Epithelial cell of proximal tubule (primary cell): ENCODE measurements at places on chromosomes 5 and 9. TPM values are rescaled to one million over a fixed set of nuclear protein-coding genes. Genes with fewer than 3 reads are reported as not detected.

GRCh38 chr5:53877243-53877642 lies 316.8 kb downstream of the NDUFS4 start:
- DNase-seq: no peak

- DNase-seq: no peak
These were observed 172.2 kb downstream of the HSD17B3 start for GRCh38 chr9:96129747-96130146.

DNA sequence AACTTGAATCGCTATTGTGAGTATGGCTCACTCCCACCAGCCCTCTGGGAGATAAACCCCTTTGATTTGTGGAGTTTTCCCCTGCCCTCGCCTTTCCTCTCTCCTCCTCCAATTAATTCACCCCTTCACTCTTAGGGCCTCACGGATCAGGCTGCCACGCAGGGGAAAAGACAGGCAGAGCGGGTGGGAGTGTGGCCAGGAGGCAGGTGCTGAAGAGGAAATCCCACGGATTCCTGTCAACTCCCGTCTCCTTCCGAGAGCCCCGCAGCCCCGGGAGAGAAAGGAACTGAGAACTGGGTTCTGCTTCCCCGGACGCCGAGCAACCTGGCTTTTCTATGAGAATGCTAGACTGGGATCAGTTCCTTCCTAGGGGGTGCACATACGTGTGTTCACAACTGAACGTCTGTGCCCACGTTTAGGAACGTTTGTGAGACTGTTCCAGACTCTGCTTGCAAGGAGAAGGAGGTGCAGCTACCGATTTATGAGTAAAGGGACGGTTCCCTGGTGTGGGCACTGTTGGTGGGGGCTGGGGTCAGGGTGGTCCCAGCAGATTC lies 314.5 kb upstream of the TLE4 start:
- DNase-seq: no peak

DNA sequence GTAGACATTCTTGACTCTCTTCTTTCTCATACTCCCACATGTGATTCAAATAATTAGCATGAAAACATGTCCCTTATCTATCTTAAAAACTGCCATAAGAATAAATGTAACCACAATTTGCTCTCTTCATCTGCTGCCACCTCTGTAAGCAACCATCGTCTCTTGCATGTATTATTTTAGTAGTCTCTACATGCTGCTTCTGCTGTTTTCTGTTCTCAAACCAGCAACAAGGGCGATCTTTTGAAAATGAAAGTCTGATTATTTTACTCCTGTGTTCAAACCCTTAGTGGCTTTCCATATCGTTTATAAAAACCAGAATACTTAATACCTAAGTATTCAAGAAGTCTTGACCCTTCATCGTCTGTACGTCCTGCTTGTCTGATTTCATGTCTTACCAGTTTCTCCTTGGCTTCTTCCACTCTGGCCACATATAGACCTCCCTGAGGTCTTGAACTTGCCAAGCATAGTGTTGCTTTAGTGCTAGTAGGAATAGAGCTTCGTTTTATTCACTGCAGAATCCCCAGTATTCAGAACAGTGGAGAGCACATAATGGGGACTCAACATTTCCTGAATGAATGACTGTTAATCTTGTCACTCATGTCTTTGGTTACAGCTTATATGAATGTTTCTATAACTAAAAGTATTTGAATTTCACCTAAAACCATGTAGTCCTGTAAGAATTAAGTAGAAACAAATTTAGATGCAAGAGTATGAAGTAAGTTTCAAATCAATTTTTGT lies 10.6 kb downstream of the CDC42SE2 start:
- no peak for DNase-seq

DNA sequence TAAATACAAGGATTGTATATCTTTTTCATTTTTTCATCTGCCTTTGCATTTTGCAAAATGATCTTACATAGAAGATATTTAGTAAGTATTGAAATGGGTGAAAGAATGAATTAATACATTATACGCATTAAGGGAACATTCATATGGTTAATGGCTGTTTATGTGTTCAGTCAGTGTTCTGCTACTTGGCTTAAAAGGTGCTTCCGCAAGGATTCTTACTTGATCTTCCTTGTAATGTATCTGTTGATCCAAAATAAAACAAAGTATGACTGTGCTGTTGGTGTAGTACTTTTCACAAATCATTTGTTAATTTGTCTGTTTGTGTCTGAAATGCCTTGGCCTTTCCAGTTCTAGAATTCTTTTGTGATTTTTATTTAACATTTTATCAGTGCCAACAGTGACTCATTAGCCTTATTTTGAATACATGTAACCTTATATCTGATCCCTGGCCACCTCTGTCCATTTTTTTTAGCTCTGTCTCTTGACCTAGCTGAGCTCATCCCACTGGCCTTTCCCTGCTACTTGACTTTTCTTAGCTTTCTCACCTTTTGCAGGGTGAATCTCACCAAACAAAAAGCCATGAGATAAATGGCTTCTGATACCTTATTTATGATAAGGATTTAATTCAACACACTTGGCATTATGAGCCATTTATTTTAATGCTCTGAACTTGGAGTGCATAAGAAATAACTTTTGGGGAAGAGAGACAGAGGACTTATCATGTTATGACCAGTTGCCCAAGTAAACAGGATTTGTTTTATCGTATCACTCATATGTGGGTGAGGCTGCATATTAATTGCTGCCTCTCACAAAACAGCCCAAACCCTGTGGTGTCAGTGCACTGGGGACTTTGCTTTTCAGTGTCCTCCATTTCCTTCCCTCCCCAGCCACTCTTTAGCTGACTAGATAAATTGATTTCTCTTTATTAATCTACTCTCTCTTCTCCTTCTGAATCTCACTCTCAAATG lies 340.3 kb downstream of the KDM4C start:
- DNase-seq: no peak

- DNase-seq: no peak
These were observed 39.9 kb upstream of the GRIN3A start for GRCh38 chr9:101778332-101778731.

DNA sequence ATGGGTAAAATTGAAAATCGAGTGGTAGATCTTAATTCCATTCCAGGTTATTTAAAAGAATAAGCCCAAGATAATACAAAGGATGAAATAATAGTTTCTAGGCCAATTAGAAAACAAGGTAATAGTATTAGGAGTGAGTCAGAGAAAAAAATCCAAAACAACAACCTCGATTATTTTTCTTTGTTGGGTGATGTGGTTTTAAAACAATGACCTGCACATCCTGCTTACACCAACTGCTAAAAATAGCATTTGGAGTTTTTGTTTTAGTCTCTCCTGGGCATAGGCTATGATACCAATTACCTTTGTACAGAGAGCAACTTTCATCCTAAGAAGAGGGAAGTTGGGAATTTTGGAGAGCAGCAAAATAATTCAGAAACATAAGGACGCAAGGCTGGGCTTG lies 101.7 kb upstream of the MYO10 start:
- no peak for DNase-seq

DNA sequence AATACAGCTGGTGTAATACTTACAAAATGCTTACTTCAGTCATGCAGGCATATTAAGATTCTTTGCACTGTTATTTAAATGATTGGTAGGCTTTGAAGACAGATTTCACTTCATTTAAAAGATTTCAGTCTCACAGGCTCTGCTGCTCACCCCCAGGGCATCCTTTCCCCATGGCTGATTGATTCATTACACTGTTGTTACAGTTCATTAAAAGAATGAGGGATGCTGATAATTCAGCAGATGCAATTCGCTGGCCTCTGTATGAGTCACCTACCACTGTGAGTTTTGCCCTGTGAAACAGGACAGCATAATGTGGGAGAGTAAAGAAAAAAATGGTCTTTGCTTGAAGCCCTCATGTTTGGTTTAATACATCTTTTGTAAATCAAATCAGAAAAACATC lies 246.9 kb downstream of the CYLC2 start:
- DNase-seq: no peak

- no peak for DNase-seq
These were observed 70.8 kb downstream of the WWC1 start for GRCh38 chr5:168362097-168362885.

DNA sequence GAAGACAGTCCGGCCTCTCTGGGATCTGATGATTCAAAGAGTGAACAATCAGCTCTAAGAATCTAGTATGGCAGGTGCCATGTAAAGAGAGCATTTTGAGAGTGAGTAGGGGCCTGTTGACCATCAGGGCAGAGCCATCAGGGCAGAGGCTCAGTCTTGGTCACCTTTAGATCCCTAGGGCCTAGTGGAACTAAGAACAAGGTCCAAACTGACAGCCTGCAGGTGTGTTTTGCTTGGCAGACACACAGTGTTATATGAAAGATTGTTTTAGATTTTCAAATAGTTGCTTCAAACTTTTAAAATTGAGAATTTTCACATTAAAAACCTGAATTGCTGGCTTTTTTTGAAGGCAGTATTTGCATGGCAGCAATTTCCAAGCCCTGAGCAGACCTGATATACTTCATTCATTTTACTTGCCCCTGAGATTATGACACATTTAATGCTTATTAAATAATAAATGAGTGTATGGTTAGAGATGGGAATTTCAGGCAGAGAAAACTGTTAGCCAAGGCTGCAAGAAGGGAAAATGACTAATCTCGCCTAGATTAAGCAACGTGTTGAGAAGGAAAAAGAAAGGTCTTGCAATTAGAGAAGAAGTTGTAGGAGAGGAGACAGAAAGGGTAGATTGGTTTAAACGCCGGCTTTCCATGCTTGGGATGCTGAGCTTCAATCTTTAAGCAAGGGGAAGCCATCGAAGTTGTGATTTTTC lies 279.6 kb downstream of the ARRDC3 start:
- no peak for DNase-seq

DNA sequence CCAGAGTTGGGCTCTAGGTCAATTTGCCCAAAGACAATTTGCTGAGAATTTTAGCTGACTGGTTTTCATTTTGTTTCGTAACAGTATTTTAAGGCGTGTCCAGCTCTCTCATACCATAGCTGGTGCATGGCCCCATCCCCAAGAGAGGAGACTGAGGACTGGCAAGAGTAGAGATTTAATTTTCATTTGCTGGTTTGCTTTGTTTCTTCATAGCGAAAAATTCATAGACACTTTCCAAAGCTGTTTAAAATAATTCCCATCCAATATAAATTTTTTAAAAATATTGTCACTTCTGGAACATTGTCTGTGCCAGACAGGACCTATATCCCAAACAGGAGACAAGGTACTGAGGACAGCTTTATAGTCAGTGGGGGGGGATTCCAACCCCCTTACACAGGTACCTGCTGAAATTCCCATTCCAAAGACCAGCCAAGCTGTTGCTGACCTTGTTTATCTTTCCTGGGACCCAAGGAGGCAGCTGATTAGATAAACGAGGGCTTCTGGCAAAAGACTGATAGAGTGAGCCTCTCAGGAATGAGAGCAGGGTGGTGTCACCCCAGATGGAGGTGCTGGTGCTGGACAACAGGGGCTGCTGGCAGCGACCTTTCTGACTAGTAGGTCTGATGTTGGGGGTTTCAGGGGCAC lies 6.8 kb upstream of the ANGPTL2 start:
- no peak for DNase-seq

The LIX1 gene
- under 0.01 and 0.12 TPM in 2 replicates for total RNA-seq

The STPG3 gene
- not detected in 2 replicates for total RNA-seq

The HBEGF gene
- 25.0 and 25.6 TPM in 2 replicates for total RNA-seq

The CENPP gene
- total RNA-seq: 4.4 and 6.9 TPM in 2 replicates

The PTGES gene
- 15.3 and 33.6 TPM in 2 replicates for total RNA-seq

The SEPTIN8 gene
- 38.1 and 51.5 TPM in 2 replicates for total RNA-seq
